ENCODE measurements at places on chromosomes 3 and 15.

DNA sequence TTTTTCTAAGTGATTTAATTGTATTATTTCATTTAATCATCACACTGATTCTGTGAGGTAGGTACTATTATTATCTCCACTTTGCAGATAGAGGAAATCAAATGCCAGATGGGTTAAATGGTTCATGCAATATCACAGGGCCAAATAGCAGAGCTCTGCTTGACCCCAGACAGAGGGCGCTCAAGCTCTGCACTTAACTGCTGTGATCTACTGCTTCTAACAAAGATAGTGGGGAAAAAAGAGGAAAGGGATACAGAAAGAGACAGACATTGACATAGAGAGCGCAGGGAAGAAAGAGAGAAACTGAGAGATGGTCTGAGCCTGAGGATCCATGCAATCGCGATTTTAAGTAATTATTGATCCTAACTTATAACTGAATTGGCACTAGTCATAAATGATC lies 279.1 kb upstream of the THRB start:
- peak; percentile 36 for DNase-seq

DNA sequence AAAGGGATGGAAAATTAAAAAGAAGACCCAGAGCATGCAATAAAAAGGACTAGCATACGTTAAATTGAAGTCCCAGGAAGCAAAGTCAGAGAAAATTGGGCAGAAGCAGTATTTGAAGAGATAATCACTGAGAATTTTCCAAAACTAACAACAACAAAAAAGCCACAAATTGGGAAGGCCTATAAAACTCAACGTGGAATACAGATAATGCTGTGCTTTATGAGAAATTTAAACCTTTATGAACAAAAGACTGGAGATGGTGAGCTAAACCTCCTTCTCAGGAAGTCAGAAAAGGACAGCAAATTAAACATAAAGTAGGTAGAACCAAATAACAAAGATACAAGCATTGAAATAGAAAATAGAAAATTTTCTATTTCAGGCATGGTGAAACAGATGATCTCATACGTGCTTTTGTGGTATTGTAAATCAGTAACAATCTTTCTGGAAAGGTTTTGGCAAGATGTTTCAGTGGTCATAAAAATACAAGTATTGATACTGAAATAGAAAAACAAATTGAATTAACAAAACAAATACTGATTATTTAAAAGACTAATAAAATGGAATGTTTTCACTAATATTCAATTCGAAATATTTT lies 55.6 kb downstream of the LYSMD4 start:
- DNase-seq: no peak

- DNase-seq: peak; percentile 81
Observed at GRCh38 chr3:150410311-150411105, 2.4 kb downstream of the TSC22D2 start.

- no peak for DNase-seq
Observed at GRCh38 chr3:10193692-10194327, 29.1 kb downstream of the IRAK2 start.

- DNase-seq: no peak
Observed at GRCh38 chr15:99441871-99442251, 123.9 kb upstream of the MEF2A start.

- no peak for DNase-seq
Observed at GRCh38 chr3:10384541-10385360, 63.8 kb upstream of the SEC13 start.

DNA sequence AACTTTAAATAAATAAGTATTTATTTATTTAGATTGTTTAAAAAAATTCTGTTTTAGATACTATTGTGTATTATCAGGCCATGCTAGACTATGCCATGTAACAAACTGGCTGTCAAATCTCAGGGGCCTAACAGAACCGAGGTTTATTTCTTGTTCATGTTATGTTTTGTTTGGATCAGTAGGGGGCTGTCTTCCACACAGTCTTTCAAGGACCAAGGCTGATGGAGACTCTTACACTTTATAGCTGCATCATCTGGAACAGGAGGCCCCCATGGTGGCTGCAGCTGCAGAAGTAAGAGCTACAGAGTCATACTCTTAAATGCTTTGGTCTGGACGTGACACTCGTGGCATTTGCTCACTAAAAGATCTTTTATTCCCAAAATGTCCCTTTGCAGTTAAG lies 33.0 kb upstream of the ARL14 start:
- no peak for DNase-seq

- DNase-seq: no peak
Observed at GRCh38 chr3:8156138-8156537, 345.5 kb upstream of the LMCD1 start.

DNA sequence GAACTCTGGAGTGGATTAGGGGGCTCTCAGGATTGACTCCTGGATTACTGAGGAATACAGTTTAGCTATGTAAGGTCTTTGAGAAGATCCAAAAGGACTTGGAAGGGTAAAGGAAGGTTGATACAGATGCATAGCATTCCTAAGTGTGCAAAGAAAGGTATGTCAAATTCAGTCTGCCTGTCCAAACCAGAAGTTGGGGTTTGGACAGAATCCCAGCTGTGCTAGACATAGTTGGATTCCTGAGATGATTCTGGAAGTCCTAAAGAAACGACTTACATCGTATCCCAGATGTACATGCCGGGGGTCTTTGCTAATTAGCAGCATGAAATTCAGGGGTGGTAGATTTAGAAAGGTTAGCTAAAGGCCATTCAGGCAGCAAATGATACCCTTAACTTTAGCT lies 97.7 kb upstream of the TSPAN3 start:
- DNase-seq: no peak

DNA sequence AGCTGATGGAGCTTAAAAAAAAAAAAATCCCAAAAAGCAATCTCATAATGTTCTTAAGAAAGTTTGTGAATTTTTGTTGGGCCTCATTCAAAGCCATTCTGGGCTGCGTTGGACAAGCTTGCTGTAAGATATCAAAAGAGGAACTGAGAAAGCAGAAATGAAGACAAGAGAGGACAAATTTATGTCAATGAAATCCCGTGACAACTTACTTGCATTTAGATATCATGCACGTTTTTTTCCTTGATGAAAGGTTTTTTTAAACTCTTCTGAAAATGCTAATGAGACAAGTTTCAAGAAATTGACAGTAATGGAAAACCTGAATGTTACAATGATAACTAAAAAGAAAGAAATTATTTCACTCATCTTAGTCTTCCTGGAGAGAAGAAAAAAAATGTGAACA lies 662.9 kb downstream of the SQOR start:
- no peak for DNase-seq

DNA sequence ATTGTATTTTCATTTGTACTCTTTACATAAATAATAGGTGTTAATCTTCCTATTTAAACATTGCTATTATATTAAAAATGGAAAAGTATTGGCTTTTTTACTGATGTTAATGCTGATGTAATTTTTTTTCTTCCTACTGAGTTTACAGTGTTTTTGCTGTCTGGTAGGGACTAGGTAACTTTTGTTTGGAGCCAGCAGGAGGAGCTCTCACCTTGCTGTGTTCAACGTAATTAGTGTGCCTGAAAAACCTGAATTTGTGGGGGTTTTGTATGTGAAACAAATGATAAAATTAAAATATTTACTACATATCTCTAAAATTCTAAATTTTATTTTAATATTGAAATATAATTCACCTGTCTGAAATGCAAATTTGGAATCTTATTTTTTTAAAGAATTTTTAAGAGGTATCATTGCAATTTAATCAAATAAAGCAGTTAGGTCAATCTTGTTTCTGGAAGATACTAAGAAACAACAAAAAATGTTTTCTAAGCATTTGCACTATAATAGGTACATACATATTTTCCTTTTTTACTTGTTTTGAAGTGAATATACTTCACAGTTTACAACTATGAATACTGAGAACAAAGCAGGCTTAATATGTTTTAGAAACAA lies 48.8 kb downstream of the EPHA6 start:
- DNase-seq: peak; percentile 23

DNA sequence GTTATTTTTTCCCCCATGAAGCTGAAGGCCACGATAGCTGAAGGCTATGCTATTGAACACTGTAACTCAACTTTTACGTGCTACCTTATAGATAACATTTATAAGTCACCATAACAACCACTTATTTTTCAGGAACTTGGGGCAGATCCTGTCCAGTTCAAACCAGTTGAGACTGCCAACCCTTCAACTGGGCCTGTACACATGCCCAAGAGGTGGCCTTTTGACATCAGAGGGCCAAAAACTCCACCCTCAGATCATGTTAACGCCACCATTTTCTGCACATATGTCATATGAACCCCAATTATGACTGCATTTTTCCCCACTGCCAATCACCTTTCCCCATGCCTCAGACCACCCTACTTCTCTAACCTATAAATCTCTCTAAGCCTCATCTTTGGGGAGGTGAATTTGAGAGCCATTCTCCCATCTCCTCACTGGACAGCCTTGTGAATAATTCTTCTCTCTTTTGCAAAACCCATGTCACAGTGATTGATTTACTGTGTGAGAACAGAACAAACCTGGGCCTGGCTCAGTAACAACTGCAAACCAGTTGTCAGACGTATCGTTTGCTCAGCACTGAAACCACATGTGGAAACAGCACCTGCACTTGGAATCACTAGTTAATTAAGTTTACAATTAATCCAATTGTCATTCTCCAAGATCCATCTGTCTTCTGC lies 42.5 kb downstream of the ZNF445 start:
- DNase-seq: no peak
